DMS79 treated with DMSO at 0.1 percent for 48 hours (cell line): ENCODE measurements at places on chromosomes 4 and X.

DNA sequence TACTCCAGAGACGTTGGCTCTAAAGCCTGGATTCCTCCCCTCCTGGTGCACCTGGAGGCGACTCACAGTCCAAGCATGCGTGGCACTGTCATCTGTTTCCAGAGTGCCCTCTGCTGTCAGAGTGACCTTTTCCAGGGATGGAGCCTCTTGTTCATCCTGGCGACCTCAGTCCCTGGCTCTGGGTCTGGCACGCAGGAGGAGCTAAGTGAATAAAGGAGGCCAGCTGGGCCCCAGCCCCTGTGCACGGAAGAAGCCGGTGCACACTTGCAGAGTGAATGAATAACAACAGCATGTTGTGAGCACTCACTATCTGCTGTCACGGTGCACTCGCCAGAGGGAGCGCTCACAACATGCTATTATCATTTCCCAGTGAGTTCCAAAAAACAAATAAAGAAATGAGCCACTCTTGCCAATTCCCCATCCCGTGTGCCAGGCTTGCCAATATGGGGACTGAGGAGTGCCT lies 27.8 kb upstream of the PSAPL1 start:
- peak; percentile 11 for DNase-seq

GRCh38 chr4:152265149-152265621 lies 270.7 kb downstream of the FBXW7 start:
- DNase-seq: no peak

DNA sequence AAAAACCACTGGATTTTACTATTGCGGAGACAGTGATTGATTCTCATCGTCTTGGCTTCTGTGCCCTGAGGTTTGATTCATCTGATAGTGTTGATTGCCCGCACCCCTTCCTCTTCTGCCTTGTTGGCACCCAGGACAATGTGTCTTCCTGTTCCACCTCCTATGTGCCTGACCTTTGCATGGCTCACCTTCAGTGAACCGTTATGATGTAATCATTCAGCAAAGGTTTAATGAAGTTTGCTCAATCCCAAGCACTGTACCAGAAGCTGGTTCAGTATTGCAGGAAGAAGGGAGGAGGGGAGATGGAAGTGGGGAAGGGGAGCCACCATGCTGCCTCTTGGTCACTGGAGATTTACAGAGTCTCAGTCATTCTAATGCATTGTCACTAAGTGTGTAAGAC lies 36.3 kb downstream of the PDGFRA start:
- no peak for DNase-seq

- no peak for DNase-seq
Observed at GRCh38 chrX:54045563-54046228, 1.4 kb upstream of the PHF8 start.

GRCh38 chr4:74096265-74096980 lies 2.6 kb downstream of the CXCL2 start:
- no peak for DNase-seq

DNA sequence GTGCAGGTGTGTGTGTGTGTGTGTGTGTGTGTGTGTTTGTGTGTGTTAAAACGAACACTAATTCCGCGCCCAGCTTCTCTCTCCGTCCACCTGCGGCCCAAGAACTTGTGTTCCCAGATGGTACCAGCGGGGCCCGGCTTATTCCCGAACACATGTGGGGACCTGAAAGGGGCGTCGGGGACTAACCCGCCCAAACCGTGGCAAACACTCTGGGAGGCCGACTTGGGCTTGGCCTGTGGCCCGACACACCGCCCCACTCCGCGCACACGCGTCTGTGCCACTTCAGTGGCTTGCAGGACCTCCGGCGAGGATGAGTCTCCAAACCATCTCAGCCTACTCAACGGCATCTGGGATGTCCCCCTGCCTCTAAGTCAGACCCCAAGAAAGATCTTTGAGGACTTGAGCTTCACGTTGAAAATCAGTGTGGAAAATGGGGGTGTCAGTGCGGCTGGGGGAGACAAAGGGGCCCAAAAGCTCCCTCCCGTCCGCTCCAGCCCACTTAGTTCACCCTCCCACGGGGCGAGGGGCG lies 790 bp upstream of the HHIP start:
- DNase-seq: no peak

GRCh38 chrX:12891915-12892506 lies 14.4 kb upstream of the TLR8 start:
- DNase-seq: no peak

GRCh38 chr4:86848732-86849619 lies at the start of gene SLC10A6:
Gene SLC10A6, minus strand, starts transcription at chr4:86849384. Its CDS starts 269 bp downstream, at chr4:86849115.
- no peak for DNase-seq

- no peak for DNase-seq
Observed at GRCh38 chrX:12805333-12805732, 14.1 kb downstream of the PRPS2 start.

DNA sequence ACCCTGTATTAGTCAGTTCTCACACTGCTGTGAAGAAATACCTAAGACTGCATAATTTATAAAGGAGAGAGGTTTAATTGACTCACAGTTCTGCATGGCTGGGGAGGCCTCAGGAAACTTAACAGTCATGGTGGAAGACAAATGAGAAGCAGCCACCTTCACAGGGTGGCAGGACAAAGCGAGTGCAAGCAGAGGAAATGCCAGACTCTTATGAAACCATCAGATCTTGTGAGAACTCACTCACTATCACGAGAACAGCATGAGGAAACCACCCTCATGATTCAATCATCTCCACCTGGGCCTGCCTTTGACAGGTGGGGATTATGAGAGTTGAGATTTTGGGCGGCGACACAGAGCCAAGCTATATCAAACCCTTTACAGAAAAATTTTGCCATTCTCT lies 722.4 kb downstream of the RAB28 start:
- no peak for DNase-seq

GRCh38 chrX:123311486-123311885 lies 127.4 kb downstream of the GRIA3 start:
- no peak for DNase-seq

GRCh38 chr4:111854494-111855087 lies 290.7 kb upstream of the FAM241A start:
- DNase-seq: no peak

- no peak for DNase-seq
Observed at GRCh38 chr4:105057370-105058105, 89.1 kb upstream of the TET2 start.

- DNase-seq: no peak
Observed at GRCh38 chrX:87873347-87873941, 355.8 kb downstream of the KLHL4 start.

GRCh38 chrX:357693-358471 lies 28.8 kb downstream of the PPP2R3B start:
- DNase-seq: no peak

- peak; percentile 7 for DNase-seq
Observed at GRCh38 chrX:47146121-47146935, 1.3 kb downstream of the RBM10 start.

GRCh38 chrX:104712515-104712914 lies 146.5 kb downstream of the IL1RAPL2 start:
- DNase-seq: no peak

DNA sequence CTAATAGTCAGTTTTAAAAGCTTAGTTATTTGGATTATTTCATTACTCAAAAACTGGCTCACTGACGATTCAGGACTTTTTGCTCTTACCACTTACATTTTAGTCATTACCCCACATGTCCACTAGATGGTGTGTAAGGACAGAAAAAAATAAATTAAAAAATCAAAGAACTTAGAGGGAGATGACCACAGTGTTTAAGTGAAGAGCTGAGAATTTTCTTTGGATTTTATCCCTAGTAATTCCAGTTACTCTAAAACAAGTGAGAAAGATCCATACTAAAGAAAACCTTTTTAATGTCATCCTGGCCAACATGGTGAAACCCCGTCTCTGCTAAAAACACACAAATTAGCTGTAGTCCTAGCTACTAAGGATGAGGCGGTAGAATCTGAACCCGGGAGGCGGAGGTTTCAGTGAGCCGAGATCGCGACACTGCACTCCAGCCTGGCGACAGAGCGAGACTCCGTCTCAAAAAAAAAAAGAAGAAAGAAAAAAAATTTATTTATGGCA lies 26.4 kb upstream of the TMPRSS11B start:
- DNase-seq: no peak

DNA sequence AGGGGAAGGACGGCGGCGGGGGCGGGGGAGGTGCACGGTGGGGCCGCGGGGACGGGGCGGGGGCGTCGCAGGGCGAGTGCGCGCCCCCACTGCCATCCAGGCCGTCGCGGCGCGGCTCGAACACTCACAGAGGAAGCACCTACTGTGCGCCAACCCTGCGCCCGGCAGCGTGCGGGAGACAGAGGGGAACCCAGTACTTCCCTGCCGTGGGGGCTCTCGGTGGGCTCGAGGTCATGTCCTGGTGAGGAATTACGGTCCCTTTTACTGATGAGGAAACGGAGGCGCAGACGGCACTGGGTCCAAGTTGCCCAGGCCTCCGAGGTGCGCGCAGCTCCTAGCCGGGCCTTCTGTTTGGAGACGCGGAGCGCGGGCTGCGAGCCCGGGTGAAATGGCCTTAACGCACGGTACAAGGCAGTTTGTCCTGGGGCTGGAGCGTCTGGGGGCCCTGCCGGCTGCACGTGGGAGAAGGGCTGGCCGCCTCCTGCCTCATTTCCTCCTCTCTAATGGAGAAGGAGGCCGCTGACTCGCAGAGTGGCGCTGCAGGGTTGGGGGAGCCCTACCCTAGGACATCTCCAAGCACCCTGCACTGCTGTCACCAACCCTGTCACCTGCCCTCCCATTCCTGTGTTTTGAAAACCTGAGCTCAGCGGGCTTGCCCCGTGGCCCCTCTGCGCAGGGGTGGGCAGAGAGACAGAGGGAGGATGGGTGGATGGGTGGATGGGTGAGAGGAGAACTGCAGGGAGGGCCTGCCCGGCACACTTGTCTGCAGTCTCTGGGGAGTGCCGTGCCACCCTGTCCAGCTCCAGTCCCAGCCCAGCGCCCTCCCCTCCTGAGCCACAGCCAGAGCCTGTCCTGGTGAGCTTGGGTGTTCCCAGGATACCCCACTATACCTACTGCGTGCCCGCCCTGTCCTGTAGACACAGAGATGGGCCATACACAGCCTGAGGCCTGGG lies 106.0 kb downstream of the ADRA2C start:
- no peak for DNase-seq

- DNase-seq: no peak
Observed at GRCh38 chr4:71554025-71554424, 215.2 kb downstream of the SLC4A4 start.

DNA sequence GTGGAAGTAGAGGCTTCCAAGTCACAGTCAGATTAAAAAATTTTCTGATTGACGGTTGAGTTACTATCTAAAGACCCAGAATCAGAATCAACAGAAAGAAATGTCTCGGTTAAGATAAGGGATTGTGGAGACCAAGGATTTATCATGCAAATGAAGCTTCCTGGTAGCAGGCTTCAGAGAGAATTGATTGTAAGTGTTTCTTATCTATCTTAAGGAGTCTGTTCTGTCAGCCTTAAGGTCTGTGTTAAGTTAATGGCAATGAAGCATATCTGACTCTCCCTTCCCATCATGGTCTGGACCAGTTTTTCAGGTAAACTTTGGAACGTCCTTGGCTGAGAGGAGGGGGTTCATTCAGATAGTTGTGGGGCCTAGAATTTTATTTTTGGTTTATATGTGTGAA lies 780.2 kb downstream of the FAM133A start:
- no peak for DNase-seq

GRCh38 chr4:96389770-96390169 lies 549.9 kb downstream of the PDHA2 start:
- no peak for DNase-seq

- DNase-seq: no peak
Observed at GRCh38 chr4:165331359-165331758, 3.9 kb downstream of the MSMO1 start.

DNA sequence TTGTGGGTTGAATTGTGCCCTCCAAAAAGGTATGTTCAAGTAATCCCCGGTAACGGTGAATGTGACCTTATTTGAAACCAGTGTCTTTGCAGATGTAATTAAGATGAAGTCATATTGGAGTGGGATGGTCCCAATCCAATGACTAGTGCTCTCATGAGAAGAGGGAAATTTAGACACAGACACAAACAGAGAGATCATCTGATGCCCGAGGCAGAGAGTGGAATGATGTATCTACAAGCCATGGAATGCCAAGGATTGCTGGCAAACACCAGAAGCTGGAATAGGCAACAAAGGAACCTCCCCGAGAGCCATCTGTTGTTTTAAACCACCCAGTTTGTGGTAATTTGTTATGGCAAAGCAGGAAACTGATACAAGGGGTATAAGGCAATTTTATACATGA lies 35.1 kb downstream of the RPS6KA3 start:
- no peak for DNase-seq
